Stimulated activated CD8-positive, alpha-beta memory T cell treated with anti-CD3 and anti-CD28 coated beads, Interleukin-4, amount 100 ng/mL, for 4 hours (primary cell): ENCODE measurements at places on chromosomes 2 and 18.

DNA sequence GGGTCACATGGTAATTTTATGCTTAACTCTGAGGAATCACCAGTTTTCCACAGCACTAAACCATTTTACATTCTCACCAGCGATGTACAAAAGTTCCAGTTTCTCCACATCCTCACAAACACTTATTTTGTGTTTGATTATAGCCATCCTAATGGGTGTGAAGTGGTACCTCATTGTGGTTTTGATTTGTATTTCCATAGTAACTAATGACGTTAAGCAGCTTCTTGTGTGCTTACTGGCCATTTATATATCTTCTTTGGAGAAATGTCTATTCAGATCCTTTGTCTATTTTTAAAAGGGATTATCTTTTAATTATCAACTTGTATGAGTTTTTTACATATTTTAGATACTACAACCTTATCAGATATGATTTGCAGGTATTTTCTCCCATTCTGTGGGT, 42.0 kb downstream of the CCDC150 start:
- no peak for DNase-seq

DNA sequence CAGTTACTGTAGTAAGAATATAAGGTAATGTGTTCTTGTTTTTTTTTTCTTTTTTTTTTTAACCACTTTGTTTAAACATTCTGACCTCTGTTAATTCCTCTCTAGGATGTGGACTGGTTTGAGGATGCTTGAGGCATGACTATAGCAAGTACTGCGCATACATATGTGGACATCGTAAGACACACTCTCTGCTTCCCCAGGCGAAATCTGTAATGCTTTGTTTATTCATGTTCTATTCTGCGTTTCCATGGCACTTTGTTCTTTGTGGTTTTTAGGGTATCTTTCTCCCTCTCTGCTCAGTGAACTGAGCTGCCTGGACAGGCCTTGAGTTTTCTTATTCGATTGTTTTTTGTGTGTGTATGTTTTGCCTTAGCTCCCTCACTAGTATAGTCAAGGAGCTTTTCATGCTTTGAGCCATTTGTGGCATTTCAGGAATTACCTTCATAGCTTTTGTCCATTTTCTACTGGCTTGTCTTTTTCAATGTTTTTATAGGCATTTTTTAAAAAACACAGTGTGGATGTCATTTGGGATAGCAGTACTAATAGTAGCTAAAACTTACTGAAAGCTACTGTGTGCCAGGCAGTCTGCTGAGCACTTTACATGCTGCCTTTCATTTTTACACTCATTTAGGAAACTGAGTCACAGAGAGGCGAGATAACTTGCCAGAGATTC, 1.9 kb upstream of the SH3BP4 start:
- no peak for DNase-seq

GRCh38 chr2:45975752-45976517, 321.3 kb upstream of the EPAS1 start:
- no peak for DNase-seq

- no peak for DNase-seq
These were observed 128.2 kb upstream of the ALKAL2 start for GRCh38 chr2:415986-416610.

GRCh38 chr2:46169467-46169866, 127.7 kb upstream of the EPAS1 start:
- DNase-seq = no peak

GRCh38 chr2:402206-402605, 114.3 kb upstream of the ALKAL2 start:
- DNase-seq = no peak

DNA sequence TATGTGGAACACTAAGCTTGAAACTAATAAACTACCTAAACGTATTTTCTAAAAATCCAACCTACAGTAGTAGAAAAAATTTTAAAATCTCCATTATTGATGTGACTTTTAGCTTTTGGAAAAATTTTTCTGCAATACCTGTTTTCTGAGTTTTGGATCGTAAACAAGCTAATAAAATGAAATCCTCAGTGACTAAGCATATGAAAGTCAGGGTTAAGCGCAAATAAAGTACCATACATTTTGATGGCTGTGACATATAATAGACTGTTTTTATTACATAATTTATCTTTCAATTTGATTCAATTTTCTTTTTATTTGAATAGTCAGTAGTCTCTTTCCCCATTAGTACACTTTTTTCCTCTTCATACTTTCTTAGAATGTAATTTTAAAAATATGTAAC, 683.6 kb downstream of the NUP35 start:
- DNase-seq = no peak

DNA sequence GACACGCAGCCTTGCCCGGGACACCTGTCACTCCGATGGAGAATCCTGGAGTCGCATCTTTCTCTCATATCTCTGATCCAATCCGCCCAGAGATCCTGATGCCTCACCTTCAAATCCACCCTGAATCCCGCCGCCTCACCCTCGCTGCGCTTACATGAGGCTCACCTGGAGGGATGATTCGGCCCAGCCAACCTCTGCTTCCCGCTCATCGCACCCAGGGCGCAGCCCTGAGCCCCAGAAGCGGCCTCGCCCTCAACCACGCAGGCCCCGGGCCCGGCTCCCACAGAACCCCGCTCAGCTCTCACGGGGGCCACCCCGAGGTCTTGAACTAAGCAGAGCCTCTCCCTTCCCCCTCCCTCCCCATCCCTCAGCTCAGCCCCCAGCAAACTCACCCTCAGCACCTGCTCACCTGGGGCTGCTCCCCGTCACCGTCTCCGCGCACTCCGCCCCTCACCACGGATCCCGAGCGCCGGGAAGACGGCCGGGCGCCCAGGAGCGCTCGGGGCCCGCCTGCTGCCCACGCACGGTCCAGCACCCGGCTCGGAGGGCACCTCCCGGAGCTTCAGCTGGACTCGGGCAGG, 160.0 kb downstream of the NDUFA10 start:
- no peak for DNase-seq

DNA sequence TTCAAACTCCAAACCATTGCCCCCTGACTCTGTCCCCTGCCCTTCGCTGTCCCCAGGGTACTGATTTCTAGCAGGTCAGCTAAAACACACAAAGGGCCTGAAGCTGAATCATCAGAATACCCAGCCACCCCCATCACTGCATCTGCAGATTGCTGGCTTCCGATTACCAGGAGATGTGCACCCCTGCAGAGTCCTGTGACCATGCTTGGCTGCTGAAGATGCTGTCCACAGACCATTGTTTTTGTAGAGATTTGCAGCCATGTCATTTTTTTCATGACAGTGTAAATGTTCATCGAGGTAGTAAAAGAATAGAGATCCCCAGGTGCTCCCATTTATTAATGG, 463.3 kb downstream of the STK39 start:
- no peak for DNase-seq

DNA sequence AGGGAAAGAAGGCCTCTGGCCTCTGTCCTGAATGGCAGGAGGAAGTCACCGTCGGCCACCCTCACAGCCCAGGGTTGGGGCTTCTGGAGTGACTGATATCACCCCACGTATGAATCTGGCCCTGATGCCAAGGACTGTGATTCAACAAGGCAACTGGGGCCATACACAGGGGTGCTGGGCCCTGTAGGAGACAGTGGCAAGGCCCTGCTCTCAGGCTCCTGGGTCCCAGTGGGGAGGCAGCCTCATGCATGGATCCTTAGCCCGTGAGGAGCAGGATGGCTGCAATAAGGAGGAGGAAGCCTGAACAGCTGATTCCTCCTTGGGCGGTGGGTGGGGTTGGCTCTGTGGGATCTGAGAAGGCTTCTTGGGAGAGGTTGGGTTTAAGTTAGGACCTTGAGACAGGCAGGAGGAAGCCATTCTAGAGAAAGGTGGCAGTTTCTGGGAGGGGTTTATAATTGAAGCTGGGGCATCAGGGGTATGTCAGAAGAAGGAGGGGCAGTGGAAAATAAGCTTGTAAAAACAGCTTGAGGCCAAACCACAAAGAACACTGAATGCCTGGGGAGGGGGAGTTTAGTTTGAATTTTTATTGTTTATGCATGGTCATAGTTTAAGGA, 42.8 kb upstream of the LAPTM4A start:
- DNase-seq = no peak

GRCh38 chr18:12656605-12656937, 1.3 kb downstream of the SPIRE1 start:
- no peak for DNase-seq

- no peak for DNase-seq
These were observed 19.4 kb downstream of the TMEM18 start for GRCh38 chr2:657766-658165.

DNA sequence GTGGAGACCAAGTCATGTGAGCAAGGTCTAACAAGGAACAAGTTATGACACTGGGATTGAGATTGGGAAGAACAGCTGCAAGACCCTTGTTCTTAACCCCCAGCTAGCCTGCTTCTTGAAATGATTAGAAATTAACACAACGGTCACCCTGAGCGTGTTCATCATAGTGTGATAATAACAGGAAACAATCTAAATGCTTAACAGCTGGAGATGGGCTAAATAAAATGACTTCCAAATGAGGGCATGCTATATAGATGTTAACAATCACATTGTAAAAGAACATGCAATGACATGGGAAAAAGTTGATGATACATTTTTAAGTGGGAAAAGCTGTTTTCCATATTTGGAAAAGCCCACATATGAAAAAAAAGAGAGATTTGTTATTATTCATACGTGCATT, 47.6 kb downstream of the RPL37A start:
- DNase-seq = no peak

DNA sequence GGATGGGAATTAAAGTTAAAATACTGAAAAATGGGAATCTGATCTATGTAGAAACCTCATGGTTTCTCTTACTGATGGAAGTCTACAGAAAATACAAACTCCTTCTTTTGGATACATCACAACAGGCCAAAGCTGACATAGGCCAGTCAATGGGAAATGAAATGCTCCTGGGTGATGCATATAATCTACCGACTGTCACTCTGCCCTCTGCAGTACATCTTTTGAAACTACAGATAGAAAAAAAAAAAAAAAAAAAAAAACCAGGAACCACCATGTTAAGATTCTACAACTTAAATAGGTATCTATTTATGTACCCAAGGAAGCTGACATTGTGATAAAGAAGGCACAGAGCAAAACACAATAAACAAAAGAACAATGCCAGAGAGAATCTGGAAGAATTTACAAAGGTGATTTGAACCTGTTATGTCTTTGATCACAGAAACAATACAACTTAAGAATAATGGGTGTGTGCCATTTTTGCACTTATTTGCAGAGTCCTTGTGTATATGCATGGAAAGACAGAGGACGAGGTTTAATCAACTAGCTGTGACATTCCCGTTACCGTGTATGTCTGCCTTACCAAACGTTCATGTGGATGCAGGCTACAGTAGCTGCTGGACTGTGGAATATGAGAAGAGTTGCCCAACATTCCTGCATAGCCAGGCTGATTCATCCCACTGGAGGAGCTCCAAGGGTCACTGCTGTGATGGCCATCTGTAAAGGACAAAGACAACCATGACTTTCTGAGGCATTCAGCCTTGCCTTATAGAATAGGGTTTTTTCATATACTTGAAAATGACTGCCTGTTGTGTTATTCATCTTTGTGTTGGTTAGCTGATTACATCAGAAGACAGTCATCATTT, 312.7 kb downstream of the TCF4 start:
- DNase-seq = no peak

- DNase-seq = no peak
These were observed 46.3 kb downstream of the GORASP2 start for GRCh38 chr2:170975127-170975942.
